Anterior cingulate cortex (tissue), 58 donors: ENCODE measurements at places on chromosomes 2 and 18.

- no peak for DNase-seq
Observed at GRCh38 chr18:9724797-9725585, 16.9 kb downstream of the RAB31 start.

DNA sequence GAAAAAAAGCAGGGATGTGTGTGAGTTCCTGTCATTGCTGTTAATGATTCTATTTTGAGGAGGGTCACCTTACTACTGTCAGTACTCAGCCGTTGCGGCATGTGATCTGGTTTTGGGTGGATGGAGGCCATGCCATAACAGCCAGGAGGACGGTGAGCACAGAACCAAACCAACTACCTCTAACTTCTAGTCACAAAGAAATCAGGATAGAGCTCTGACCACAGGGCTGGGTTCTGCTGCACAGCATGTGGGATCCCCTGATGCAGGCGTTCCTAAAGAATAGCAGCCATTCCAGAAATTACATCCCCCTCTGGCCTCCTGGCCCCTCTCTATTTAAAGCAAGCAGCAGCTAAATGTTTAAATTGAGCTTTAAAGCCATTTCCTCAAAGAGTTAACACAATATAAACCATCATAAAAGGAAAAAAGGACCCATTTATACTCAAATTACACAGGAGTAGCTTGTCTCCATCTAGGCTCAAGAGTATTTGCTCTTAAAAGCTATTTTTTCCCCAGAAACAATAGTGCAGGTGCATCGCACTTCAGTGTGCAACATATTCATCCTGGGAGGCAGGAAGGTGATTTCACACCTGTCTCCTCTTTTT, 786.4 kb downstream of the RNF144A start:
- DNase-seq: no peak

GRCh38 chr2:208183526-208183925, 6.3 kb downstream of the C2orf80 start:
- DNase-seq: no peak

GRCh38 chr2:100237163-100237562, 85.1 kb downstream of the LONRF2 start:
- DNase-seq: no peak

GRCh38 chr18:24506175-24506574, 45.7 kb downstream of the HRH4 start:
- DNase-seq: no peak

DNA sequence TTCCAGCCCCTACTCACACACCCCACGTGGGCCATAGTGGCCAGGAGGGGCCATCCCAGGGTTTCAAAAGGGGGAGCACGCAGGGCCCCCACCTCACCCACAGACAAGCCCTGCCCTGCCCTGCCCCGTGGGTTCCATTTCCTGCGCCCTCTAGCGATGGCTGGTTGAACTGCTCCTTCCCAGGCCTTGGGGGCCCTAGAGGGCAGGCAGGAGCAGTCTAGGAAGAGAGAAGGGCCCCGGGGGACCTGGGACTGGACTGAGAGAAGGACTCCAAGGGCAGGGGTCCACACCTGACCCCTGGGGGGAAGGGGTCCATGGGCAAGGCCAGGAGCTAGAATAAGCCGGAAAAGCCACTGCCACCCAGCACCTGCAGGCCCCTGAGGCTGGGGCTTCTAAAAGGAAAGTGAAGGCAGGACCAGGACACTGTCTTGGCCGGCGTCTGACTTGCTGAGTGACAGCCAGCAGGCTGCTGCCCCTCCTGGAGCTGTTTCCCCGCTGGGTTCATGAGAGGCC, 10.1 kb downstream of the CYP26B1 start:
- DNase-seq: peak; percentile 48

- no peak for DNase-seq
Observed at GRCh38 chr2:43389581-43390466, 163.4 kb upstream of the ZFP36L2 start.

- DNase-seq: no peak
Observed at GRCh38 chr2:173159791-173160463, 84.3 kb downstream of the MAP3K20 start.

DNA sequence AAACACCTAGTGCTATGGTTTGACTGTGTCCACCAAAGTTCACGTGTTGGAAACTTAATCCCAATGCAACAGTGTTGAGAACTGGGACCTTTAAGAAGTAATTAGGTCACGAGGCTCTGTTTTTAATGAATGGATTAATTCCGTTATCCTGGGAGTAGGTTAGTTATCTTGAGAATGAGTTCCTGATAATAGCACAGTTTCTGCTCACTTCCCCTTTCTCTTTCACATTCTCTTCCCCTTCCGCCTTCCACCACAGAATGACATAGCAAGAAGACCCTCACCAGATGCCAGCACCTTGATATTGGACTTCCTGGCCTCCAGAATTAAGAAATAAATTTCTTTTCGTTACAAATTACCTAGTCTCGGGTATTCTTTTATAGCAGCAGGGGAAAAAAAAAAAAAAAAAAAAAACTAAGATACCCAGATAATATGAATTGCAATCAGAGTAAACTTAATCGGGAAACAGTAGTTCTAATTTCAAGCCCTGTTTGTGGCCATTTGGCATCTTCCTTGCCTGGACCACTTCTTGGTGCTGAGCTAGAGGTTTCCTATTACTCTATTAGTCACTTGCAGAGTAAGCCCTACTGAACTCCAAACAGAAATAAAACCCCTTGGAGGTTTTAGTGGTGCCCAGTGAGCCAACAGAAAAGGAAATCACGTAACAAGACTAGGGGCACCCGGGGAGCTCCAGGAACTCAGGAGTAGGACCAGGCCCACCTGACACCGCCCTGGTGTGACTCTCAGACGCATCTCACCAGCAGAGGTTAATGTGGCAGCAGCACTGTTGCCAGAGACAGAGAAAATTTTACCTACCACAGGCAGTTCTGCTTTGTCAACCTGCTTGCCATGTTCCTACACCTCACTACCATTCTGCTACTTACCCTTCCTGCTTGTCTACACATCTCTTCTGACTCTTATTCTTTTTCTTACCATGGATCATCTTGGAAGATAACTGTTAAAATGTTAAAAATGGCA, 147.6 kb upstream of the CAB39 start:
- no peak for DNase-seq

DNA sequence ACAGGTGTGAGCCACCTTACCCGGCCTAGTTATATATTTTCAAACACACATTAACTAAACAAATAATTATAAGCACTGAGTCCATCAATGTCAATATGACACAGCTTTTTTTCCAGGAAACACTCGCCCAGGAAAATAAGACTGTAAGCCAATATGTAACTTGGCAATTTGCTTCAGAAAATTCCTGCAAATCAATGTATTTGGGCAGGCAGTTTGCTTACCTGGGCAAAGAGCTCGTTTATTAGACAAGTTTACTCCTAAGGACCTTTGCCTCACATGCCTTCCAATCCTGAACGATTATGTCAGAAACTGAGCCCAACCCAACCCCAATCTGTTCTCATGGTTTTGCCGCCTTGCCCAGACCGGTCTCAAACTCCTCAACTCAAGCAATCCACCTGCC, 34.7 kb upstream of the NDUFV2 start:
- DNase-seq: no peak

DNA sequence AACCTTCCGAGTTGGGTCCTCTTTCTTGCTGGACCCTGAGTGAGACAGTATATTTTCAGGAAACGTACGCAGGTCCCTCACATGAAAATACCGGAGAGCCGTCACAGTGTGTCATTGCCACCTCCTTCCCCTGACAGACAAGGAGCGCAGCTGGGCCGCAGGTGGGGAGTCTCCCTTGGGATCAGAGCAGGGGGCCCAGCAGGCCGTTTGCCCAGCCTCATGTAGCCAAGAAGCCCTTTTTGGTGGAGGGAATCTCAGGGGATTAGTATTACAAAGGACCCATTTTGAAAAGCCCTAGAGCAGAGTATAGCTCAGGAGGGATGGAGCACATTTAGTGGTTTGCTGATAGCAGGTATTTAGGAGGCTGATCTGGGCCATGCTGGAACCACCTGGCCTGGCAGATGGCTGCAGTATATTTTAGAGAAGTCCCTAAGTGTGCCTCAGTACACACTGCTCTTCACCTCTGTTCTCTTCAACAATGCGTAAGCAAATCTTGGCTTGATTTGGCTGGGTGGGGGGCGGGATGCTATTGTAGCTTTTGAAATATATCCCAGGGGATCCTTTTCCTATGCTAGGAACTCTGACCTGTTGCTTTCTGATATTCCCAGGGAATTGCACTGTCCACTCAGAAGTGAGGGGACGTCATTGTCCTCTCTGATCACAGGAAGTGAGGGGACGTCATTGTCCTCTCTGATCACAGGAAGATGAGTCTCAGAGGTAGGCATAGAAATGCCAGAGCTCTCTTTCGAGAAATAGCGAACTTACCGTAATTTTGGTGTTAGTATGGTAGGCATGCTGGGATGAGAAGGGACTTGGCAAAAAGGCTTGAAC, 171.9 kb downstream of the HRH4 start:
- no peak for DNase-seq

GRCh38 chr2:78411303-78411702, 614.2 kb upstream of the REG3G start:
- no peak for DNase-seq

- no peak for DNase-seq
Observed at GRCh38 chr2:195677884-195678283, 20.9 kb downstream of the SLC39A10 start.

DNA sequence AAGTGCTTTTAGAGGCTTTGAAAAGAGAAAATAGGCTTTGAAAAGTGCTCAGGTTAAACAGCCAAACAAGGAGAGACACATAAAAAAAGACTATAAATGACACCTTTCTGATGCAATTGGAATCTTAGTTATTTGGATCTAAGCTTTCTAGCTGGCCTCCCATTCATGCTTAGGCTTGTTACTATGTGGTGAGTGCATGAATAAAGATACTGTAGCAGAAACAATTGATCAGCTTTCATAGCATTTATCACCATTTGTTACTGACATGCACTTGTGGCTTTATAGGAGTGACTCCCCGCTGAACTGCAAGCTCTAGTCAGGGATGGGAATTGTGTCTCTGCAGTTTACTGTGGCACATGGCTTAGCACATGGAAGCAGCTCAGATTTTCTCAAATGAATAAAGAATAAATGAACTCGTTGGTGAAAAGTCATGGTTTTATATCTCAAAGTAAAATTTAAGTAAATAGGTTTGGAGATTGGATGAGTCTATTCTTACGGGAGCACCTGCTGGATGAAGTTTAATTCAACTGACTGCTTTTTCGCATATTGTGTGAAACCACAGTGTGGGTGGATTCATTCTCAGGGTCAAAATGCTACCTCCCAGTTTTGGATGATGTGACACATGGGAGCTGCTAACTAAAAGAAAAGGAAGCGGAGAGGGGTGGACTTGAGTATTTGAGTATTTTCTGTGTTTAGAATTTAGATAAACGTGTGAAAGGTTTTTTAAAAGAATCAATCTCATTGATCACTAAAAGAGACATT, 91.1 kb upstream of the NOL4 start:
- no peak for DNase-seq

DNA sequence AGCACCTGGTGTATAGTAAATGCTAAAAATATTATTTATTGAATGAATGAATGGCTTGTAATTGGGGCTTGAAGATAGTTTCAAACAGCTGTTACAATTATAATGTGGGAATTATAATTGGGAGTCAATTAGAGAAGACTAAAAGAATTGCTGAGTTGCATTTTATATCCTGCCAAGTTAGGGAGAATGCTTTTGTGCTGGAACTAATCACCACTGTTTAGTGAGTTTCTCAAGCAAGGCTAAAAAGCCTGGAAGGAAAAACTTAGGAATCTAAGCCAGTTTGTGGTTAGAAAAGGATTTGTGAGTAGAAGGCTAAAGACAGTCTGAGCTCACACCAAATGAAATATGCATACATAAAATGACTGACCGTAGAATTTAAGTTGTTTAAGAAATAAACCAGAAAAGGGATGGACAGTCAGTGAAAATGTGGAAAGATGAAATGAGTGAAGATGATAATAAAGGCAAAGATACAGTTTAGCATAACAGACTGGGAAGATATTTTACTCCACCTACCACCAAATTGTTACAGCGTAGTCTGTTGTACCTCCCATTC, 647.7 kb upstream of the FSHR start:
- no peak for DNase-seq

DNA sequence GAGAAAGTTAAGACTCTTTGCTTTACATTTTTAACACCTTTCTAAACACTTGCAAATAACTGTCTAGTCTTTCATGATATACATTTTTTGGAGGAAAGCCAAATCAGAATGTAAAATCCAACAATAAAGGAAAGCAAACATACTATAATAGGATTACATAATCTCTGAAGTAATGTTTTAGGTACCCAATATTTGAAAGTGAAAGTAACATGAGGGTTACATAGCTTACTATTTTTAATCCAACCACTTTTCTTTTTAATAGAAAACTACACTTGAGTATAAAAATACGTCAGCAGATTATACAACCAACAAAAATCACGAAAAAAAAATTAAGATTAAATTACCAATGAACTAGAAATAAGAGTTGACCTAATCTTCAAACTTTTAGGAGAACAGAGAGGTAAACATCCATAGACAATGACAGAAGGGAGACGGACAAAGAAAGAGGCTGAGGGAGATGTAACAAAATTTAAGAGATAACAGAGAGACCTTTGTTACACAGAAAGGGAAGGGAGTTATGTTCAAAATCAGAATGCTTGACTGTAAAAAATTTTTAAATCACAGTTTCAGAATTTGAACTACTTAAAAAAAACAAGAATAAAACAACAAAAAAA, 150.0 kb downstream of the IKZF2 start:
- DNase-seq: no peak

GRCh38 chr18:75775121-75775520, 347.6 kb upstream of the SMIM21 start:
- no peak for DNase-seq

GRCh38 chr2:98907385-98907784, 28.6 kb downstream of the CRACDL start:
- no peak for DNase-seq

GRCh38 chr2:240436683-240437550, 1.5 kb downstream of the GPC1 start:
- no peak for DNase-seq

GRCh38 chr2:3492951-3493614, 26.2 kb downstream of the ADI1 start:
- DNase-seq: no peak

GRCh38 chr2:167013227-167013626, 124.9 kb downstream of the XIRP2 start:
- DNase-seq: no peak

- peak; percentile 53 for DNase-seq
Observed at GRCh38 chr2:130820279-130820861, 16.3 kb upstream of the ARHGEF4 start.

DNA sequence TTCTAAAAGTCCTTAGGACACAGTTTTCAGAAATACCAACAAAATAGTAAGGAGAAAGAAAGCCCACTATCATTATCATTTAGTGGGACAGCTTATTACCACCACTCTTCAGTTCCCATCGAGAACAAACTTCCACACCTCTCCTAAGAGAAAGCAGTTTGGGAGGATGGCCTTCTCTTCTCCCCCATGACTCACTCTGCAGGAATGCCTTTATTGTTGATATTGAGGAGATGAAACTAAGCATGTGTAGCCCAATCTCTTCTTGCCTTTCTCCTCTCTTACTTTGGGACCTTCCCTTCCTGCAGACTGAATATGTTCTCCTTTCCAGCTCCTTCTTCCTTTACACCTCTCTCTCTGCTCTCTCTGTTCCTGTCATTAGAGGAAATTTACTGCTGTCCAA, 30.0 kb upstream of the ERMN start:
- no peak for DNase-seq

GRCh38 chr2:178044836-178045235, 27.7 kb downstream of the PDE11A start:
- no peak for DNase-seq
